ENCODE measurements at places on chromosomes 5 and 9. TPM values are rescaled to one million over a fixed set of nuclear protein-coding genes. Genes with fewer than 3 reads are reported as not detected.

DNA sequence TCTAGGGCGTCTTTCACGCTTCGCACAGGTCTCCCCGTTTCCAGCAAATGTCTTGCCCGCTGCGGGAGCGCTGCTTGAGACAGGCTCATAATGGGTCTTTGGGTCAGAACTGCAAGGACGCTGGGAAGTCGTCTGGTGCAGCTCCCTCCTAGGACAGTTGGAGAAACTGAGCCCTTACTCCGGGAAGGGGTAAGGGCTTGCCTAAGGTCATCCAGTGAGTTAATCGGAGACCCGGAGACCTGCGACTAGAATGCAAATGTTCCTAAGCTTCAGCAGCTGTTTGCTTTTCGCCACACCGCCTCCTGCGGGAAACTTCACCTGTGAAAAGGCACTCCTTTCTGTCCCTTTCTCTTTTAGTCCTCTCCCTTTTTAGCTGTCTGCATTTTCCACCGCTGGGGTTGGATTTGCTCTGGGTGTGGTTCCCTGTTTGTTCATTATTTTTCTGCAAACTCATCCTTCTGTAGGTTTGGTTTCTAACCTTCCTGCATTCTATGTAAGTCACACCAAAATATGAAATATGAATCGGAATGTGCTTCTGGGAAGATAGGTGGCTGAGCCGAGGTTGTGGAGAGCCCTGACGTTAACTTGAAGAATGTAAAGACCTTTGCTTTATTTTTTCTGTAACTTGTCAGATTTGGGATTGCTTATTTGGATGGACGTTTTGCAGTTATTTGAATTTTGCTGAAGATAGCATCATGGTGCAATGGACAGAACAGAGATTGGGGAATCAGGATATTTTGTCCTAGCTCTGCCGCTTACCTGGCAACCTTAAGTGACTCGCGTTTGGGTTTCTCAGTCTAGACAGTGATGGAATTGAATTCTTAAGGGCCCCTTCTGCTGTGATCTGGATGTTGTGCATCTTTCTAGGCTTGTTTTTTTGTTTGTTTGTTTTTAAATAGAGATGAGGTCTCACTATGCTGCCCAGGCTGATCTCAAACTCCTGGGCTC lies 909 bp downstream of the SLC36A1 start:
- peak; percentile 27 for DNase-seq

DNA sequence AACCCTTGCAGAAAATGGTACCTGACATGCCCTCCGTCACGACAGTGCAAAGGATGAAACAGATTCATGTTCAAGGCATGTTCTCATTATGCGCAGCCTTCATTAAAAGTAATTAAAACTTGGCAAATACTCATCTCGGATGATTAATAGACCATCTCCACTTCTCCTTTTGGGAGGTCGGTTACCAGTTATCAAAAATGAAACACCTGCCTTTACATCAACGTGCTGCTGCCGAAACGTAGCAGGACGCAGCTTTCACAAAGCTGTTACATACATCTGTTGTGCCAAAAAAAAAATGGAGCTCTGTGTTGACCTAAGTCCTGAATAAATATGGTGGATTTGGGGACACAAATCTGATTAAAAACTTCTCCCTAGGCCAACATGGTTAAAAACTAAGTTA lies 75.7 kb downstream of the PTCH1 start:
- no peak for DNase-seq

DNA sequence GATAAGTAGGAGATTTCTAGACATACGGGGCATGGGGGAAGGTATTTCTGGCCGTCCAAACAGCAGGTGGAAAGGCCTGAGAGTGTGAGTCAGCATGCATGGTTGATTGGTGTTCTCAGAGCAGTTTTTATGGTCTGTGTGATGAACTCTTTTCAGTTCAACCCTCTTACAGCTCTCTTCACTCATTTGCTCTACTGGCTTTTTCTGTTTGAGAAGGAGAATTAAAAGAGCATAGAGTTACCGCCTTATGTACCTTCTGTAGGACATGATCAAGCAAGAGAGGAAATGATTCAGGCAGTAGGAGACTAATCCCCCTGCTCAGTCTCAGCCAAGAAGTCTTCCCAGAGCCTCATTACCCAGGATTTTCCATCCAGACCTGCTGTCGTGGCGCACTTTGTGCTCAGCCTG lies 92.4 kb downstream of the PRDM6 start:
- no peak for DNase-seq

- no peak for DNase-seq
Measured at GRCh38 chr9:3473405-3473804, 52.4 kb downstream of the RFX3 start.

GRCh38 chr5:136210259-136210658 lies 17.3 kb upstream of the SMIM32 start:
- DNase-seq, result no peak

The THBS4 gene
- total RNA-seq, result 0.60 TPM

Data from HepG2 (cell line).